Thoracic aorta (tissue), 2 donors: ENCODE measurements at places on chromosomes 2 and 18. TPM values are rescaled to one million over a fixed set of nuclear protein-coding genes. Genes with fewer than 3 reads are reported as not detected.

DNA sequence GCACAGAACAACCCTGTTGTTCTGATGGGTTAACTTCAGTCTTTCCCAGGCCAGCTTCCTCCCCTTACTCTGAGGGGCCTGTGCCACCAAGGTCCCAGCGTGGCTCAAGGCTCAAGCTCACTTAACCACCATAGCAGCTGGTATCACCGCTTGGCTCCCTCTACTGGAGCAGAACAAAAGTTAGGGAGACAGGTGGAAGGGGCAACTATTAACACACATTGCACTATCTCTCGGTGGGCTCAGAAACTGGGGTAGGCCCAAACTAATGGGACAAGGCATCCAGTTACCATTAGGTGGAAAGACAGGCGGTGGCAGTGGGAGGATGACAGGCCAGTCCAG is 88.7 kb upstream of the ATL2 start:
- no peaks in the 10 kb centered on the region for H3K36me3 ChIP-seq
- DNase-seq = no peak
- H3K4me1 ChIP-seq = peaks cover 46% of the 10 kb centered on the region
- no peak overlapping the region for H3K4me3 ChIP-seq
- H3K27ac ChIP-seq = peak overlapping the region; percentile 60

- no peak overlapping the region for H3K4me3 ChIP-seq
- no peak for DNase-seq
- no peaks in the 10 kb centered on the region for H3K27me3 ChIP-seq
- no peaks in the 10 kb centered on the region for H3K36me3 ChIP-seq
- no peaks in the 10 kb centered on the region for H3K4me1 ChIP-seq
- H3K27ac ChIP-seq = no peak overlapping the region
Observed at GRCh38 chr2:169087757-169088379, 18.5 kb downstream of the DHRS9 start.

GRCh38 chr2:45134726-45135125 is 125.5 kb upstream of the SIX2 start:
- H3K4me3 ChIP-seq = no peak overlapping the region
- H3K36me3 ChIP-seq = no peaks in the 10 kb centered on the region
- DNase-seq = no peak
- no peak overlapping the region for H3K27ac ChIP-seq
- peaks cover 12% of the 10 kb centered on the region for H3K4me1 ChIP-seq

GRCh38 chr18:5058768-5059695 is 138.0 kb downstream of the AKAIN1 start:
- no peaks in the 10 kb centered on the region for H3K36me3 ChIP-seq
- H3K27me3 ChIP-seq = no peaks in the 10 kb centered on the region
- no peak for DNase-seq
- no peak overlapping the region for H3K27ac ChIP-seq
- peak overlapping the region; percentile 24 for H3K4me3 ChIP-seq

DNA sequence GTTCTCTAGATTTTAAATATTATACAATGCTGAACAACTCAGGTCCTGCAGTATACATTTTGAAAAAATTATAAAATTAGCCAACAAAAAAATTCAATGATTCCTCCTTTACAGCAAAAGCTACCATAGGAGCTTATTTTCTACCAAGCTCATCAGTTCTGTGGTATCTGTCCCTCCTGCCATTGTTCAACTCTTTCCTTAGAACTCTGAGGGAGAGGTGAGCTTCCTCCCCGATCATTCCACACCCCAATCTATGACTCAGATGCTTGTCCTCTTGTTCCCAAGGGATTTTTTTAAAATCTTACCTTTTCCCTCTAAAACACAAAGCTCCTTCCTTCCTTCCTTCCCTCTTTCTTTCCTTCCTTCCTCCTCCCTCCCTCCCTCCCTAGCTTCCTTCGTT is 13.5 kb downstream of the DPP4 start:
- no peaks in the 10 kb centered on the region for H3K4me1 ChIP-seq
- no peaks in the 10 kb centered on the region for H3K36me3 ChIP-seq
- H3K27ac ChIP-seq = no peak overlapping the region

The ASNSD1 gene
- 48.2 TPM for total RNA-seq

The RIF1 gene
- 48.2 TPM for total RNA-seq

The CD8B2 gene
- total RNA-seq = not detected

The HES6 gene
- total RNA-seq = 2.5 TPM

The PRKCE gene
- 5.8 TPM for total RNA-seq

The IGFBP5 gene
- 2,105 TPM for total RNA-seq

The CNGA3 gene
- not detected for total RNA-seq
